MCF 10A (cell line): ENCODE measurements at places on chromosomes 11 and 22. TPM values are rescaled to one million over a fixed set of nuclear protein-coding genes. Genes with fewer than 3 reads are reported as not detected.

The CARD16 gene
- 14.0 and 14.4 TPM in 2 replicates for total RNA-seq

The OR51E2 gene
- total RNA-seq = not detected in 2 replicates

The RASD2 gene
- not detected in 2 replicates for total RNA-seq

DNA sequence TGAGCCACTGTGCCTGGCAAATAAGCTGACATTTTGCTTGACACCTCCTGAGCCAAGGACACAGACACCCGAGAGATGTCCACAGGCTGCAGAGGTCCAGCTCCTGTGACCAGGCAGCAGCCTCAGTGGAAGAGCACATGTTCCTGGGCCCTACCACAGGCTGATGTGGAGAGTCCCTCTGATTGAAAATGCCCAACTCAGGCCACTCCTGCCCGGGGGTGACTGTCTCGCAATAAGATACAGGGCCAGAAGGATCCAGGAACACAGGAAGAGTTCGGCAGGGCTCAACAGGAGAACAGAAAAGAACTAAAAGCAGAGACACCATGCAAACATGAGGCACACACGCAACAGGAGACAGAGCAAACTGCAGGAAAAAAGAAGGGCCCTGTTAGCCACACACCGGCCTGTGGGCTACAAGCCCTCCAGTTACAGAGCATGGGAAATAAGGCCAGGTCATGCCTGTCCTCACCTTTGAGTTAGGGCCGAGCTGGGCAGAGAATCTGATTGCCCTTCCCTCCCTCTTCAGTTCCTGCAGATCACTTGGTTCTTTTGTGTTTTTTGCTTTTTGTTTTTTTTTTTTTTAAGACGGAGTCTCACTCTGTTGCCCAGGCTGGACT, 28.3 kb upstream of the MALAT1 start:
- DNase-seq = no peak
